ENCODE measurements at places on chromosomes 2 and 18.

- DNase-seq = no peak
These were observed 262.6 kb upstream of the SYT4 start for GRCh38 chr18:43539862-43540261.

- no peak for DNase-seq
These were observed 95.1 kb downstream of the CRIM1 start for GRCh38 chr2:36450466-36451196.

DNA sequence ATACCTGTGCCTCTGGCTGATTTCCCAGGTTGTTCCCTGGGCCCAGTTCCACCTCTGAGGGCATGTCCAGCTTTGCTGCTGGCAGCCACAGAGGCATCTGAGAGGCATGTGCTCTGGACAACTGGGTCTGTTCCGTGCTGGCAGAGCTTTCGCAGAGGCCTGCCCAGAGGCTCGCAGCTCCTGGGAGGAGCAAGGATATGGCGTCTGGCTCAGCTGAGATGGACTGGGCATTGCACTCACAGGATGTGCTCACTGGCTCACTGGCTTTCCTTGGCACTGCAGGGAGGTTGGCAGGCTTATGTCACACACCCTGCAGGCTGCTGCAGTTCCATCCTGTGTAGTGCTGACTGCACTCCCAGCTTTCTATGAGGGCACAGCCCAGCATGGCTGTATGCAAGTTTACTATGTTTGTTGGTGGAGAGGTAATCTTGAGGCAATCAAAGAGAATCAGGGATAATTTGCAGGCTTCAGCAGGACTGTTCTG, 172.3 kb downstream of the PRKCE start:
- no peak for DNase-seq

GRCh38 chr2:44273596-44273995, 1.7 kb upstream of the SLC3A1 start:
- no peak for DNase-seq

DNA sequence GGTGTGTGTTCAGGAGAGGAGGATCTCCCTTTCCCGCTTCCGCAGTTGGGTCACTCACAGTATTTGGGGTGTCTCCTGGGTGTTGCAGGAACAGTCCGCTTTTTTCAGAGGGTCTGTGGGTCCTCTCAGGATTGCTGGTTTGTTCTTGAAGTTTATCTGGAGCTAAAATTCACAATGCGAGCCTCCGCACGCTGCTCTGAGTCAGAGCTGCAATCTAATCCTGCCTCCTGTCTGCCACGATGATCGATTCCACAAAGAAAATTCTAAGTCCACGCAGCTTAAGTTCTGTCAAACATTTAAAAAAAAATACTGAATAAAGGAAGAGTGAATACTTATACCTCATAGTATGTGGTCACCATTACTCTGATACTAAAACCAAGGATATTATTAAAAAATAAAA, 76.5 kb downstream of the RAD51AP2 start:
- DNase-seq = no peak

DNA sequence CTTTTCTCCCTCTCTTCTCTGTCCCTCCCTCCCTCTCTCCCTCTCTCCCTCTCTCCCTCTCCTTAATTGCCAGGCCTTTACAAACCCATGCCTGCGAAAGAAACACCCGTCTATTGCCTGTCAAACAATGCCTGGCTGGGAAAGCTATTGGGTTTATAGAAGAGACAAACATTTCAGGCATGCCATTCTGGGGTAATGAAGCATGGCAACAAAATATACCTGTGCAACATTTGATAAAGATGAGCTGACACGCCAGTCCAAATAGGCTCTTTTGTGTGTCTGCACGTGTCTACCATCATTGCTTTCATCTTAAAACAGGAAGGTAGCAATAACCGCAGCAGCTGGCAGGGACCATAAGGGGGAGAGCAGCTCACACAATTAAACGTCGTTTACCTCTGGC, 282.1 kb downstream of the ZNF516 start:
- DNase-seq = peak; percentile 82

GRCh38 chr2:64982311-64982857, 6.8 kb upstream of the SLC1A4 start:
- DNase-seq = no peak

GRCh38 chr2:158498749-158499136, 42.0 kb downstream of the PKP4 start:
- DNase-seq = no peak

DNA sequence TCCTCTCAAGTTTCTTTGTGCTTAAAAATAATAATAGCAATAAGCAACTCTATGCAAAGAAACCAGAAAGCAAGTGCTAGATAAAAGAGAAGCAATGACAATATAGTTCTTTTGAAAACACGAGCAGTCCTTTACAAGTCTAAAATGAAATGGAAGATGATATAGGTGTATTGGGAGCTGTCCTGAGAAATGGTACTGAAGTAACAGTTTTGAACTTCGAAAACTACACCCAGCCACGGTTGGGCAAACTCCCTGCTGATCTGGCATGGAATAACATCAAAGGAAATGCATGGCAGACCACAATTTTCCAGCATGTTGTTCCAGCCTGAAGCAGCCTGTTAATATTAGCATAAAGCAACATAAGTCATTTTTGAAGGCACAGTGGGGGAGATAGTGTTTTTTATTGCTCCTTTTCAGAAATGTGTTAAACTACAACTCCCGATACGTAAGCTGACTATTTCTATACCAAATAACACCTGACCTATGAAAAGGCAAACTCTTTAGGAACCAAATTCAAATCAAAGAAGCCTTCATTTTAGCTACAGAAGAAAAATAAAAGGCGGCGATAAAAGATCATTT, 596.1 kb upstream of the KLHL29 start:
- DNase-seq = no peak

- DNase-seq = no peak
These were observed 3.6 kb downstream of the KLF11 start for GRCh38 chr2:10046931-10047330.

GRCh38 chr18:3593381-3593903, 143.5 kb downstream of the TGIF1 start:
- no peak for DNase-seq

- no peak for DNase-seq
These were observed 158.9 kb downstream of the COL6A3 start for GRCh38 chr2:237254911-237255578.

DNA sequence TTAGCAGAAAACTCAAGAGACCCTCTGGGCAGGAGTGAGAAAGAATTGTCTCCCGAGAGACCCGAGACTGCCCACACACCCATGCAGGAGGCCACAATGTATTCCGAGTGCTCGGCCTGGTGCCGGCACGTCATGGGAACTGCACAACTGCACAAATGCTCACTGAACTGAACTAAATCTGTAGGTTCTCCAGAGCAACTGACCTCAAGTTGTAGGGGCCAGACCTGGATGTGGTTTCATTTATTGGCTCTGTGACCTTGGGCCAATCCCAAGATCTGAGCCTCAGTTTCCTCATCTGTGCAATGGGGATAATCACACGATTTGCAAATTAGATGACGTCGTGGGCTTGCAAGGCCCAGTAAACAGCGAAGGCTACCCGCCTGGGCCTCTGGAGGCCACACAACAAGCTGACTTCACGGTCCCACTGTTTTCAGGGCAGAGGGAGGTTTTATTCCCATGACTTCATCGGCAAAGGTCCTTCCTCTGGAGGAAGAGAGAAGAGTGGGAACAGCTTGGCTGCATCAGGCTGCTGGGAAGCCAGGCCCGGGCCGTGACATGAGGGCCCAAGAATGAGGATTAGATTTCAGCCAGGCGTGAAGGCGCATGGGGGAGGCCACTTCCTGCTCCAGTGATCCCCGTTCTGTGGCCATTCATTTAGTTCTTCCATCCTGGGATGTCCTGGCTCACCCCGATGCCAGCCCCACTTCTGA, 3.6 kb upstream of the ERFE start:
- no peak for DNase-seq

All from NCI-H2107 (cell line).